Fibroblast of the aortic adventitia (primary cell): ENCODE measurements at places on chromosomes 3 and 15. TPM values are rescaled to one million over a fixed set of nuclear protein-coding genes. Genes with fewer than 3 reads are reported as not detected.

DNA sequence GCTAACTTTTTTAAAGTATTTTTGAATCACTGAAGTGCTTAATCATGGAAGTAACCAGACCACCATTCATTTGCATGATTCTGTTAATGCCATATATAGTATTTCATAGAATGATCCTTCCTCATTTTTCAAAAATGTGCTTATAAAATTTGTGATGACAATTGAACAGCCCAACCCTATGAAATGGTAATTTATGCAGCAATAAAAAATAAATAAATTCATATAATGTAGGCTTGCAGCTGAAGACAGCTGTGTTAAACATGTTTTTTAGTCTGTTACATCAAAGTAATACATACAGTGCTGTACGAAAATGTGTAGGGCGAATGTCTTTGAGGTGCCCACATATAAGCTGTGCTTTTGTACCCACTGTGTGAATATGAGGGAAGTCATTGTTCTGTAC is 131.7 kb downstream of the FILIP1L start:
- DNase-seq, result no peak

DNA sequence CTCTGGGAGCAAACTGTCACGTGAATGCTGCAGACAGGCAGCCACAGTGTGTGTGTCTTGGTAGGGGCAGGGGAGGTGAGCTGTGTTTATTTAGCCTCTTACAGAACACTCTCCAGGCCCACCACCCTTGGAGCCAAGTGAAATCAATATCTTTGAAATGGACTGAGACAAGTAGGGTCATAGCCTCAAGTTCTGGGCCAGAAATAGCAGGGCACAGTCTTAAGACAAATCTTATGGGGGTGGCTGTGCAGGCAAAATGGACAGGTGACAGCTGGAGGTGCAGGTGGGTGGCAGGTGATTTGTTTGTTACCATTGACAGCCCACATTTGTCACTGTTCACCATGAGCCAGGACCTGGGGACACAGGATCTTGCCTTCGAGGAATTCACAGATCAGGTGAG is 93.6 kb upstream of the NMNAT3 start:
- no peak for DNase-seq

GRCh38 chr3:117919621-117920020 is 1115.0 kb downstream of the IGSF11 start:
- no peak for DNase-seq

- peak; percentile 28 for DNase-seq
These were observed 39.0 kb downstream of the FAM3D start for GRCh38 chr3:58627570-58627885.

- DNase-seq, result no peak
These were observed 7.2 kb downstream of the CLPX start for GRCh38 chr15:65177901-65178300.

NDUFB5 gene
- total RNA-seq, result 135 and 148 TPM in 2 replicates

DNA sequence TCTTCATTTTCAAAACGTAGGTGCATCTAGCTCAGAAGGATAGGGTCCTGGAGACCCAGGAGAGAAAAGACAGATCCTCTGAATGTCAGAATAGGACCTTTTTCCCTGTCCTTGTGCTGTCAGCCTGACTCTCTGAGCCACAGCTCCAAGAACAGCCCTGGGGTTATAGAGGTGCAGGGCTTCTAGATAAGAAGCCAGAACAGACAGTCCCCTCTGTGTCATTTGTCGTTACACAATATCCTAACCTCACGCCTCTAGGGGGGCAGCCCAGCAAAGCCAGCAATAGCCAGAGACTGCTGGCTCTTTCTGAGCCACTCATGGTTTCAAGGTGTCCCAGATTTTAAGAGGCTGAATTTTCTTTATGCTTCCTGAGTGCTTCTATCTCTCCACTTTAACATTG is 153.2 kb upstream of the THBS1 start:
- DNase-seq, result no peak

NOX5 gene
- total RNA-seq, result 0.08 and 0.27 TPM in 2 replicates

DNA sequence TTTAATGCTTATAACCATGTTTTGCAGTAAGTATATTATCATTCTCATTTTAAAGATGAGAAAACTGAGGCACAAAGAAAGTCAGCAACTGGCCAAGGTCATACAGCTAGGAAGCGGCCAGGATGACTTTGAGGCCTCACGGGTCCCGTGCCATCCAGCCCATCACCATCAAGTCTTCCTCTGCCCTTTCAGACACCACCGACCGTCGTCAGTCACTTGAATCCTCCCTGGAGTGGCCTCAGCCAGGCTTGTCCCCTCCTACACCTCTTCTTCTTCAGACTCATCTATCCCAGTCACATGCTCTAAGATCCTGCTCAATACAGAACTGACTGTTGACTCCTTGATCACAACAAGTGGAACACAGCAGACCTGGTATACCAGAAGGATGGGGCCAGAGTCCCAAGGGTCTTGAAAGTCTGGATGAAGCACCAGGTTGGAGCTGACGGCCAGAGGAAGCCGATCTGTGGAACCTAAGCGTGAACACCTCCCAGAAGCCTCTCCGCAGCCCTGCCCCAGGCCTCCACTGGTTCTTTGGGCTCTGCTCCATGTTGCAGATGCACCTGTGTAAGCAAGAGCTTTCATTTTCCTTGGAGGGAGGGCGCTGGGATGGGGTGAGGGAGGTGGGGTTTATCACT is 22.1 kb downstream of the ITGA11 start:
- no peak for DNase-seq

DNA sequence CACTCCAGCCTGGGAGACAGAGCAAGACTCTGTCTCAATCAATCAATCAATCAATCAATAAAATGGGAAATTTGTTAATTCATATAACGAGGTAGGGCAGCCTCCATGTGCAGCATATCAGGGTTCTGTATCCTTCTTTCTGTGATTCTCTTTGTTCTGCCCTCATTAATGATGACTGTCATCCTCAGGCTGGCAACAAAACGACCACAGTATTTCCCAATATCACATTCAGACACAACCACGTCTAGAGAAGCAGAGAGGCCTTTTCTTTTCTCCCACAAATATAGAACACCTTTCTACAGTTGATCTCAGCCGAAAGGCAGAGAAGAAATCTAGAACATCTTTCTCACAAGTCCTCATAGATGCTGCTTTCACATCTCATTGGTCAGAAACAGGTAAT is 11.2 kb downstream of the CEP19 start:
- DNase-seq, result no peak

GRCh38 chr15:62545467-62546227 is 380.6 kb upstream of the C2CD4B start:
- peak; percentile 94 for DNase-seq

DNA sequence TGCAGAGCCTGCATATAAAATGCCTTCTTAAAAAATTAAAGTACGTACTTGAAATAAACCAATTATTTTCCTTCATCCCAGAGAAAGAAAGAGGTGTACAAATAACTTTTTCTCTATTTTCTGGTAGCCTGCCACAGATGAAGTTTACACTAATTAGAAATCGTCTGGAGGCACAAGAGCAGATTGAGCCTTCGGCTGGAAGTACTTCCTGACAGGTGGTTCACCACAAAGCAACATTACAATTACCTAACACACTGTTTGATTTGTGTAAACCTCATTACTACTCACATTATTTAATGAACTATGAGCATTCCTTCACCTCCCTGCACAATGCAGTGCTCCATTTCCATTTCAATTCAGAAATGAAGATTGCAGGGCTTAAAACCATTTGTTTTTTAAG is 856.1 kb downstream of the SI start:
- no peak for DNase-seq

- DNase-seq, result no peak
These were observed 100.2 kb downstream of the SV2B start for GRCh38 chr15:91200101-91200754.

DNA sequence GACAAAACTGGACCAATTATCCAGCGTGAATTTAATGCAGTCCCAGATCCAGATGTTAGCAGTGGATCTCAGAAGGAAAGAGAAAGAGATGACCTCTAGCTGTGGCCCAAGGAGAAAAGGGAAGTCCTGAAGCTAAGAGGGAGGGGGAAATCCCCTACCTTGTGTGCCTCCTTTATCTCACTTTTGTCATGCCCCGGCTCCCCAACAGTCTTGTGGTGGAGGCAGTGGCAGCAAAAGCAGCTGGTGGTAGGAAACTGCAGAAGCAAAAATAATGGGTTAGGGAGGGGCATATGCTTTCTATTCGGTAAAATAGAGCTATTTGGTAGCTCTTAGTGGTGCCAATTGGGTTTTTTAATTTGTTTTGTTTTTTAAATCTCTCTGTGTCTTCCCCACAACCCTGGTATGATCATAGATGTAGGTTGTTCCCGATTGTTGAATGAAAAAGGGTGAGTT is 56.5 kb downstream of the MCTP2 start:
- DNase-seq, result no peak

ATP13A5 gene
- total RNA-seq, result not detected in 2 replicates

DNA sequence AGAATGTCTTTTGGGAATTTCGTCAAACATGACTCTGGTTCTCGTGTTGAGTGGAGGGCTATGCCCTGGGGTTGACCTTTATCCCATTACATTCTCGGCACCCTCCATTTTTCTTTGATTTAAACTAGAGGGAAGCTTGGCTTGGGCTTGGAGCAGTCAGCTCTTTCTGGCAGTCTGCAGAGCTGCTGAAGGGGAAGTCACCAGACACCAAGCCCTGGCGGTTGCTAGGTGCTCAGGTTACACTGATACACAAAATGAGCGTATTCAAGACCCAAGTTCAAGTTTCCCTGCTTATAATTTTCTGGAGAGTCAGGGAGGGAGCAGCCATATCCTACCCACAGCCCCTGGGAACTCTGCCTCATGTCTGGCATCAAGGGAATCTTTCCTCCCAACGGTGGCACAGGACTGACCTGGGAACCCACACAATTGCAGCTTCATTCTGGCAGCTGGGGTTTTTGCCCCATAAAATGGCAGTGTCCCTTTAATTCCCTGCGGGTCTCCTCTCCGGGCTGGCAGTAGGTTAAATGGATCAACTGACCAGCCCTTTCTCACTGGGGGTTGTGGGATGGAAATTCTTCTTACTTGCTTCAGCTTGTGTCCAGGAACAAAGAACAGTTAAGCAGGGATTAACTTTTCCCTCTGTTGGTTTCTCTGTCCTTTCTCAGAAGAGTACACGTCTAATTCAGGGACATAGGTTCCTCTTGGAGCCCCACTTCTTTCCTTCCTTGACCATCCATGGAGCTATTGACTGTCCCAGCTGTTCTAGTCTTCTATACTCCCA is 110.0 kb upstream of the DLG1 start:
- DNase-seq, result no peak

ITGA11 gene
- 81.1 and 105 TPM in 2 replicates for total RNA-seq

DNA sequence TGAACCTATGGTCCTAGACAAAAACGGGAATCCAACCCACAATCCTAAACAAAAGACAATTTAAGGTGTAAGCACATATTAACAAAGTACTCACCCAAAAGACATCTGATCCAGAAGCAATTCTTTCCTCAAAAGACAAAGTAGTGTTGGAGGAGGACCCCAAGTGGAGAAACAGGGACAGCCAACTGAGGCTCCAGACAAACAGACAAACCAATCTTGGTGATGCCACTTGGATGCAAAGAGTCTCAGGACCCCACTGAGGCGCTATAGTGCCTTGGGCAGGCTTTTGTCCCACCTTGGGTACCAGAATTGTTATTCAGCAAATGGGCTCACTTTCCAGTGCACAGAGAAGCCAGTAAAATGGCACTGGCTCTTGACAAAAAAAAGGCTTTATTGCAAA is 613.8 kb downstream of the DIPK2A start:
- DNase-seq, result no peak

GRCh38 chr3:111156517-111156916 is 84.9 kb downstream of the NECTIN3 start:
- peak; percentile 3 for DNase-seq

GOLGA6D gene
- not detected in 2 replicates for total RNA-seq

DNA sequence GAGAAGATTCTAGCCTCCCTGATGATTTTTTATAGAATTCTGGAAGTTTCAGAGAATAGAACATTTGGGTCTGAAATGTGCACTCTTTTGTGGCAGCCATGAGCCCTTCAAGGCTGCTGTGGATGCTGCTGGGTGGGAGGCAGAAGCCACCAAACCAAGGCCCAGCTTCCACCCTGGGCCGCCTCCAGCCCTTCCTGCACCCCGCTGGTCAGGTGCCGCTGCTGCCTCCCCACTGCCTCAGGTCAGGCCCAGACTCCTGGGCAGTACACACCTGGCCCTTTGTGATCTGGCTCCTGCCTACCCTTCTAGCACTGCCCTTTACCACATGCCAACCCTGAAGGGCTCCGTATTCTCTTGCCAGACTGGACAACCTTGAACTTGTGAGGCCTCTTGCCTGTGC is 28.3 kb downstream of the PPCDC start:
- no peak for DNase-seq

- no peak for DNase-seq
These were observed 40.2 kb upstream of the ATP13A5 start for GRCh38 chr3:193418576-193419373.

GRCh38 chr3:146138902-146139301 is 22.1 kb downstream of the PLOD2 start:
- DNase-seq, result no peak

DNA sequence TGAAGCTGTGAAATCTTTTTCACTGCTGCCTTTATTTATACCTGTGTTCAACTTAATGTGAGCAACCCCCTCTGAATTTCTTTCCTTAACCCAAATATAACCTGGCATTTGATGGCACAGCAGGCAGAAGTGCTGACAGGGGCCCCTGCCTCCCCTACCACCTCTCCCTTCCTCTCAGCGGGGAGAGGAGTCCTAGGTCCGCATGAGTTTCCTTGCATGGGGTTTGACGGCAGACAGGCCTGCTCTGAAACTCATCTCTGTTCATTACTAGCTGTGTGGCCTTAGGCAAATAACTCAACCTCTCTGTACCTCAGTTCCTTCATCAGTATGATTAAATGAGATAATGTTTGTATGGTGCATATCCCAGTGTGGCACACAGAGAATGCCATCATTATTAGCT is 79.7 kb downstream of the SEC22A start:
- DNase-seq, result no peak

GRCh38 chr15:99925661-99926461 is 192.6 kb upstream of the LYSMD4 start:
- no peak for DNase-seq

DNA sequence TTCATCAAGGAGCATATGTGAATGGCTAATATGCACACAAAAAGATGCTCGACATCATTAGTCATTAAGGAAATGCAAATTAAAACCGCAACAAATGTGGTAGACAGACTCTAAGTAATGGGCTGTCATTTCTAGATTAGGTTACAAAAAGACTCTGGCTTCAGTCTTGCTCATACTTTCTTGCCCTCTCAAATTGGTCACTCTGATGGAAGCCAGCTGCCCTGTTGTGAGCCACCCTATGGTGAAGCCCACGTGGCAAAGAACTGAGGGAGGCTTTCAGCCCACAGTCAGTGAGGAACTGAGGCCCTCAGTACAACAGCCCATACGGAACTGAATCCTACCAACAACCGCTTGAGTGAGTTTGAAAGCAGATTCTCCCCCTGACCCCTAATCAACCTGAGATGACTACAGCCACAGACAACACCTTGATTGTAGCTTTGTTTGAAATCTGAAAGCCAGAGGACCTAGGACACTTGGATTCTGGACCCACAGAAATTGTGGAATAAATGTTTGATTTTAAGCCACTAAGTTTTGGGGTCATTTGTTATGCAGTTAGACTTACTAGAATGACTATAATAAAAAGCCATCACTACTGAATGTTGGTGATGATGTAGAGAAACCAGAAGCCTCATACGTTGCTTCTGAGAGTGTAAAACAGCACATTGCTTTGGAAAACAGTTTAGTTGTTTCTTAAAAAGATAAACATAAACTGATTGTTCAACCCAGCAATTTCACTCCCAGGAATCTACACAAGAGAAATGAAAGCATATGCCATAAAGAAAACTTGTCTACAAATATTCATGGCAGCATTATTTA is 45.7 kb downstream of the EHHADH start:
- peak; percentile 30 for DNase-seq

GRCh38 chr3:179788996-179789395 is 136.2 kb downstream of the USP13 start:
- no peak for DNase-seq

GRCh38 chr15:64681424-64682024 is 93.9 kb downstream of the RBPMS2 start:
- DNase-seq, result peak; percentile 60
